Activated T-cell treated with anti-CD3 and anti-CD28 coated beads for 48 hours (primary cell): ENCODE measurements at places on chromosomes 16 and 17.

DNA sequence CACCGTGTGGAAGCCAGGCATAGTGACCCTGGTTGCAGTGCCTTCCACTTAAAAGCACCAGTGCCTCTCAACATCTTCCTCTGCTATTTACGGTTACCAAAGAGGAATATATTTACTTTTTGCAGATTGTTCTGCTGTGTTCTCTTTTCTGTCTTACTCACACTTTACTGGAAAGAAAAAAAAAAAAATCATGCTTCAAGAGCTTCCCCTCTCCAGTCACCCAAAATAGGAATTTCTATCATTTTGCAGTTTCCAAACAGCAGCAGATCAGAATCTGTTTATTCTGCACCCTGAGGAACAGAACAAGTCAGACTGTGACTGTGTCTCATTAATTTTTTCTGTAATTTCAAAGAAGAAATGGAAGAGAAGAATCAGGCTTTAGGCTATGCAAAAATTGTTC, 96.1 kb downstream of the KCNJ2 start:
- DNase-seq, result no peak

DNA sequence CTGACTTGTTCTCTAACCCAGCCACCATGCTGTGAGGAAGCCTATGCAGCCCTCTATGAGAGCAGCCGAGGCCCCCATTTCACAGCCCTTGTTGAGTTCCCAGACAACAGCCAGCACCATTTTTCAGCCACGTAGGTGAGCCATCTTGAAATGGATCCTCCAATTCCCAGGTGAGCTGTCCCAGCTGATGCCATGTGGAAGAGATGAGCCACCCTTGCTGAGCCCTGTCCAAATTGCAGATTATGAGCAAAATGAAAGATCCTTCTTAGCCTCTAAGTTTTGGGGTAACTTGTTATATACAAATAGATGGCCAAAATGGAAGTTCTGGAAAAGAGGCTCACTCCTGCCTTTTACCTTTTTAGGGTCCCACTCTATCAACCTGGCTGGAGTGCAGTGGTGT, 25.7 kb upstream of the TIMP2 start:
- DNase-seq, result no peak

- no peak for DNase-seq
These were observed 30.2 kb downstream of the TENT4B start for GRCh38 chr16:50183316-50183715.

DNA sequence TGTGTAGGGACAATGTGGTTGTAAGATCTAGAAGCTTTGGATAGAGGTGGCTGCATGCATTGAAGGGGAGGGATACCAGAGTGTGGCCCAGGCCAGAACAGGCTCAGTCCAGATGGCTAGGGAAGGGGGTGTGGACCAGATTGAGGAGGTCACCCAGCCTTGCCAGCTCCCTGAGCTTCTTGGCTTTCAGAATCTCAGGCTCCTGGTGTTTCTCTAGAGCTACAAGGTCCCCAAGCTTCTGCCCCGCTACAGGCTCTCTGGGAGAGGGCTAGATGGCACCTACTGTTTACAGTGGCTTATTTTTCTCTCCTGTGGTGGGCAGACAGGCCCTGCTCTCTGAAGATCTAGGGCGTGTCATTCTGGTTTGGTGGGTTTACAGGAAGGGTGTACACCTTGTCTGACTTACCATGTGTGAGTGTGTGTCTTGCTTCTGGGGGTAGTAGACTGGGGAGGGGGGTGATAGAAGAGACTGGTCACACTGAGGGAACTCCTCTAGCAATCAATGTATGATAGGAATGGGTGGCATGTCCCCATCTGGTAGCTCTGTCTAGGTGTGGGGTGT, 1.1 kb downstream of the RARA start:
- DNase-seq, result no peak

DNA sequence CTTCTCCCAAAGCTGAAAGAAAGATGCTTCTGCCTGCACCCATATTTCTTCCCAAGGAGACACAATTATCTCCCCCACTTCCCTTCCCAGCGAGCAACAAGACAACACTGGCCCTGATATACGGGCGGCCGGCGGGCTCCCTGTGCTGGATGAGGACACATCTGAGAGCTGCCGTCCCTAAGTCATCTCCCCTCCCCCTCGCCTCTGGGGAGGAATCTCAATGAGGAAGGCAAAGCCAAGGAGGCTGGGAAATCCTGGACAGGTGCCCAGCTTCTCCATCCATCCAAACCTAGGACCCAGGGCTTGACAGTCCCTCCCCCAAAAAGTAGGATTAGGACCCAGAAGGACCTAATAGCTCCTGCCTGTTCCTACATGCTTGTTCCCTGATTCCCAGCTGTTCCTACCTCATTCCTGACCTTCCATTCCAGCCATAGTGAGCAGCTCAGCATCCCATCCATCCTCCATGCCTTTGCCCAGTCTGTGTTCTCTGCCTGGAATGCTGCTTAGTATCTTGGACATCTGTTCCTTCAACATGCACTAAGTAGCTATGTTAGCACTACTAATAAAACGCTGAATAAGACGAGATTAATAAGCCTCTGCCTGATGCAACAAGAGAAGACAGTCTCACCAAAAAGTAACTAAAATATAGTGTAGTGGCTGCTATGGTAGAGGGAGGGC, 167.9 kb downstream of the CCT6B start:
- no peak for DNase-seq

DNA sequence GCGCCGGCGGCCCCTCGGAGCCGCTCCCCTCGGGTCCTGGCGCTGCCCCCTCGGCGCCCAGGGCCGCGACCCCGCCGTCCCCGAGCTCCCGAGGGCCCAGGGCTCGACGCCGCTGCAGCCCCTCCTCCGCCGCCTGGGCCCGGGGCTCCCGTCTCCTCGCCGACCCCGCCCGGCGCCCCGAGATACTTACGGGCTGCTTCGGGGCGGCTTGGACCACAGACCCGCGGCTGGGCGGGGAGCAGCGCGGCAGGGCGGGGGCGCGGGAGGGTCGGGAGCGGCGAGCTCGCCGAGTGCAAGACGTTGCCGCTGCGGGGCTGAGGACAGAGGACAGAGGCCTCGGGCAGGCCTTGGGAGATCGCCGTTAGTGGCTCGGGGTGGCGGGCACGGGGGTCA, 290 bp downstream of the TOB1 start:
- no peak for DNase-seq

DNA sequence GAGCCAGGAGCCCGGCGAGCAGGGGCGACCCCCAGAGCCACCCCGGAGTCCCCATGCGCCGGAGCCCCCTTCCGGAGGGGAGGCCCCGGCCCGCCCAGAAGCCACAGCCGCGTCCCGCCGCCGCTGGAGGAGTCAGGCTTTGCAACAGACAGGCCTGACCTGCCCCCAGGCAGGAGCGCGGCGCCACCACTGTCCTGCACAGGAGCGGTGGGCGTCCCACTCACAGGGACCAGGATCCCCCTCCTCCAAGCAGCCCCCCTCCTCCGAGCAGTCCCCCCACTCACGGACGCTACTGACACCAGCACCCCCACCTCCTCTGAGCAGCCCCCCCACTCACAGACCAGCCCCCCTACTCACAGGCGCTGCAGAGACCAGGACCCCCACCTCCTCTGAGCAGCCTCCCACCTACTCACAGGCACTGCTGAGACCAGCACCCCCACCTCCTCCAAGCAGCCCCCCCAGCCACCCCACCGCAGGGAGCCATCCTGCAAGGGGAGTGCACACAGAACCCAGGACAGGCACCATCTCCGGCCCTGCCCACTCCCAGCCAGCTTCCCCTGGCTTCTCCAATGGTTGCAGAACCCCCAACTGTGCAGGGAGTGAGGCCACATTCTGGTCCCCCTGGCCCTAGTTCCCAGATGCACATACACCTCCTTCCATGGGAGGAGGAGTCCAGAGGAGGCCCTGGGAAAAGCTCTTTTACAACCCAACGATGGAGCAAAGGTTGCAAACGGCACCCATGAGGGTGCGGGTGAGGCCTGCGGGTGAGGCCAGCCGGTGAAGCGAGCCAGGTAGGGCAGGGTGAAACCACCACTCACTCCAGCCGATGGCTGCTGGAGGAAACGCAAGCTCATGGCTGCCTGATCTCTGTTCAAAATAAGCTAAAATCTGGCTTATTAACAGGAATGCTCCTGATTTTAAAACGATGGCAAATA, 69.9 kb downstream of the ABR start:
- DNase-seq, result peak; percentile 51

DNA sequence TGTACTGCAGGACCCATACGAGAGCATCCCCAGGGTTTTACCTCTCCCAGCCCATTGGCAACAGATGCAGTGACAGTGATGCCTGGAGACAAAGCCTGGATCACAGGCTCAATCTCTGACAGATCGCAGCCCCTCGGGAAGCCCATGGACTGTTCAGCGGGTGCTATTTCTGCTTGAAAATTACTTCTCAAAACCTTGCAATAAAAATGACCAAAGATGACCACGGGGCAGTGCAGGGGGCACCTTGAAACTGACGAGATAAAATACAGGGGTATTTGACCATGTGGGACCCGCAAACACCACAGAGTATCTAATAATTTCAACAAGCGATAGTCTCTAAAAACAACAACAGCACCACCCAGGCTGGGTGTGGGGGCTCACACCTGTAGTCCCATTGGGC, 118.3 kb downstream of the C16orf95 start:
- DNase-seq, result no peak

GRCh38 chr17:72578817-72579470, 458.1 kb downstream of the SOX9 start:
- DNase-seq, result no peak

DNA sequence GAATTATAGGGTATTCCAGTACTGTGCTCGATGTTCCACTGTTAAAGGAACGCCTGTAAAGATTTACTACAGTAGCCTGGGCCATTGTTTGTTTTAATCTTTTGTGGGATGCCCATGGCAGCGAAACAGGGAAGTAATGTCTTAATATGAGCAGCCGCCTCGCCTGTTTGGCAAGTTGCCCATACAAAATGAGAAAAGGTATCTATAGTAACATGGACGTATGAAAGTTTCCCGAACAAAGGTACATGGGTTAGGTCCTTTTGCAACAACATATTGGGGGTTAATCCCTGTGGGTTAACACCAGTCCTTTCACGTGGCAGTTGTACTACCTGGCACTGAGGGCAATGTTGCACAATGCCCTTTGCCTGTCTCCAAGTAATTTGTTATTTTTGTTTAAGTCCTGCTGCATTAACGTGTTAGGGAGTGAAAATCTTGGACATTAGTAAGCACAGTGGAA, 21.1 kb upstream of the TMC5 start:
- no peak for DNase-seq

GRCh38 chr16:23557779-23558702, 514 bp downstream of the UBFD1 start:
- DNase-seq, result no peak
